Fibroblast of the conjunctiva (primary cell): ENCODE measurements at places on chromosomes 1 and 21.

DNA sequence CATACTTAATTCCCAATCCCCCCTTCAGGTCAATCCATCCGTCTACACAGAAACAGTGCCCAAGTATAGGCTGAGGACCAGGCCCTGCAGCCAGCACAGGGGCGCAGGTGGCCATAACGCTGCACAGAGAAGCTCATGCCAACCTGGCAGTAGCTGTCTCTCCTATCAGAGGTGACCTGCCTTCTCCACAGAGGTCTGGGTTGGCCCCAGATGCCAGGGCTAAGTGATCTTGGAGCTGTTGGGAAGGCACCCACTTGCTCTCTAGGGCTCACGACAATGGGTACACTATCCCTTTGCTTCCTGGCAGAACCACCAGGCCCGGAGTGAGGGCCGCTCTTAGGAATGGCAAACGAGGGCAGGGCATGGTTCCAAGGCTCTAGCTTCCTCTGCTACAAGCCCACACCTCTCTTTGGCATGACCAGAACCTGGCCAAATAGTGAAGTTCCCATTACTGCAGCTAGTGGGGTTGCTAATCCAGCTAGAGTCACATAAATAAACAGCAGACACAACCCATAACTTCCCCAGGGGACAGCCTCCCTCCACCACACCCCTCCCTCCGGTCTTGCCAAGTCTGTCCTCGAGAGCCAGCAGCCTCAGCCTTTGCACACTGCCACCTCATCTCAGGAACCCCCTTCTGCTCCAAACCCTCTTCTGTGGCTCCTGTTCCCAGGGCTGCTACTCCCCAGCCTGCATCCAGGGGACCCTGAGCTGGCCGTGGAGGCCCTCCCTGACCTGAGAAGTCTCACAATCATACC, 113.0 kb downstream of the GLIS1 start:
- peak; percentile 3 for DNase-seq

DNA sequence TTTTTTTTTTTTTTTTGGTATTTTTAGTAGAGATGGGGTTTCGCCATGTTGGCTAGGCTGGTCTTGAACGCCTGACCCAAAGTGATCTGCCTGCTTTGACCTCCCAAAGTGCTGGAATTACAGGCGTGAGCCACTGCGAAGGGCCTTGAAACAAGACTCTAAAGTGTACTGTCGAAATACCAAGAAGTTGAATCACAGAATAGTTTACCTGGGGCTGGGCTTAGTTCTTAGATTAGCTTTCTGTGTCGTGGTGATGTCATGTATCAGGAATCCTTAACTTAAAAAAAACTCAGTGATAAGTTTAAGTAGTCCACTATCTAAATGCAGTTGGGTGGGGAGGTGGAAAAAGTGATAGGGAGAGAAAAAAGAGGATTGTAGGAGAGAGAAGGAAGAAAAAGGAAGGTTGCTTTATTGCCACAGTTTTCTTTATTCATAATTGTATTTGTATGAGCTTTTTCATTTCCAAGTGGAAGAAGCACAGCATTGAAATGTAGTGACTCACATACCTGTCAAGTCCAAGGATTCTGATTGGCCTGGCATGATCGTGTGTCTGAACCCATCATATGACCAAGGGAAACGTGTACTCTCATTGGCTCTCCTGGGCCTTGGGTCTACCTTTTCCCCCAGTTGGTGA, 13.4 kb downstream of the ITSN1 start:
- peak; percentile 65 for DNase-seq

DNA sequence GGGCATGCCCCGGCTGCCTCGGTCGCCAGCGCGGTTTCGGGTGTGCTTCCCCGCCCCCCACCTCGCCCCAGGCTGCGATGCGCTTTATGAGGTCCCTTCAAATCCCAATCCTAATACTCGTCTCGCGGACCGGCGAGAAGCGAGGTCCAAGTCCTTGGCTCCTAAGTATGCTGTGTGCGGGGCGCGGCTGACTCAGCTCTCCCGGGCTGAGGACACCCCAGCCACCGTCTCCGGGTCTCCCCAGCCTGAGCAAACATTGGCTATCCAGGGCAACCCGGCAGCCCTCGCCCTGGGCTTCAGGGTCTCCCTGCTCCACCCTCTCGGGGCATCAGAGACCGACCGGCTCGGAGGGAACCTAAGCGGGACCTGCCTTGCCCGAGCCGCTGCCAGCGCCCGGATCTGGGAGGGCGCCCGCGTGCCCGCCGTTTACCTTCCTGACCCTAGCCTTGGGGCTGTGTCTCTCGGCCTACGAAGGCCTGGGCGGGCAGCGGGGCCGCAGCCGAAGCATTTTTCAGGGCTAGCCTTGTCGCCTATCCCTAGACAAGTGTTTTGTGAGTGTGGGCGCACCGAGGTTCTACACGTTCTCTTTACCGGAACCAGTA, 1.2 kb downstream of the ITPKB start:
- no peak for DNase-seq

DNA sequence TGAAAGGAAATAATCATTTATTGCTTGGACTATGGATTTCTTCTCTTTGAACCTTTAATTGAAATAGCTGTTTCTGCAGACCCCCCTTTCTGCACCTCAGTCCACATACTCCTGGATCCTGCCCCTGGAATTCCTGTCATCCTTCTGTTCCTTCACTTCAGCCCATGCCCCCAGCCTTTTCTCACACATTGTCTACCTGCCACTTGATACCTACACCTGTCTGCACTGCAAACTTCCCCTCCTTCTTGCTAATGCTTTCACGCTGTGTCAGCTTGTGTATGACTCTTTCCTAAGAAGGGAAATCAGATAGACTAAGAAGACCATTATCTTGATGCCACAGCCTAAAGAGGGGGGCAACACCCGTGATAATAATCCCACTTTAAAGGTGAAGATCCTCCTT, 80.3 kb upstream of the EXO1 start:
- no peak for DNase-seq

DNA sequence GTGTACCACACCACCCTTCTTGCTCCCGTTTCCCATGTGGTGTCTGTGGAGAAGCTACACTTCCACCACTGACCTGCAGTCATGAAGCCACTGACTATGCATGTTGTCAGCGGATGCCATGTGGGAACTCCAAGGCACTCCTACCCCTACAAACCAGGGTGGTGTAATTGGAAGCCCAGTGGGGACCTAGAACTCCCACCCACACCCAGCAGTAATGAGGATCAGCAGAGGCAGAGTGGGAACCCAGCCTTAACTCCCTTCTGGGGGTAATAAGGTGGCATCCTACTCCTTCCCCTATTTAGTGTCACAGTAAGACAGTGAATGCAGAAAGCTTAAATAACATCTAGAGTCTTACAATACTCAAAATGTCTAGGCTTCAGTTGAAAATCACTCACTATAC, 78.4 kb downstream of the SPATA46 start:
- DNase-seq, result no peak

- DNase-seq, result peak; percentile 48
Observed at GRCh38 chr1:55916481-55916880, 662.9 kb downstream of the PLPP3 start.

GRCh38 chr1:98384461-98385141, 276.9 kb upstream of the SNX7 start:
- DNase-seq, result no peak

DNA sequence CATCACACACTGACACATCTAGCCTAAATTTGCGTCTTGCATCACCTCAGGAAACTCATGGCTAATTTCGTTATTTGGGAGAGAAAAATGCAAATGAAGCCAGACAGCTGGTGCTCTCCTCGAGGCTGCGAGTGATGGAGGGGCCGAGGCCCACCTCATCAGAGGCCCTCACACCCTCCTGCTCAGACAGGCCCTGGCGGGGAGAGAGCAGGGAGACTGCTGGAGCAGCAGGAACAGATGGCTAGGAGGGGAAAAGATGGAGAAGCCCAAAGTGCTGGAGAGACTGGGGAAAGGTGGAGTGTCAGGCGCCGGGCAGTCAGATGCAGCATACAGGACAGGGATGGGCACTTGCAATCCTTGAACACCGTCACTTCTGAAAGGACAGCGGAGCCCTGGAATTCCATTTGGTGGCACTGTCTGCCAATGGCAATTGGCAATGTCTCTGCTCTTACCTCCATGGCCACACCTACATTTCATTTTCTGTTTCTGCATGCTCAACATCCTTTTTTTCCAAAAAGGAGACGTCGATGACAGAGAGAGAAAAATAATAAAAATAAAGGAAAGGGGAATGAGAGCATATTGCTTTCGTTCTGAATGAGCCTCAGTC, 286.2 kb downstream of the SPATA17 start:
- DNase-seq, result no peak

DNA sequence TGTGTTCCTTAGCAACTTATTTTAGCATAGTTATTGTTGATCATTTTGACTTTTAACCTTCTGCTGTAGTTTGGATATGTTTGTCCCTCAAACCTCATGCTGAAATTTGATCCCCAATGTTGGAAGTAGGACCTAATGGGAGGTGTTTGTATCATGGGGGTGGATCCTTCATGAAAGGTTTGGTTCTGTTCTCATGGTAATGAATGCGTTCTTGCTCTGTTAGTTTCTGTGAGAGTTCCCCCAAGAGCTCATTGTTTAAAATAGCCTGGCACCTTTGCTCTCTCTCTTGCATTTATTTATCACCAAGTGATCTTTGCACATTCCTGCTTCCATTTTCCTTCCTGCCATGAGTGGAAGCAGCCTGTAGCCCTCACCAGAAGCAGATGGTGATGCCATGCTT, 372.1 kb upstream of the VAMP3 start:
- no peak for DNase-seq

DNA sequence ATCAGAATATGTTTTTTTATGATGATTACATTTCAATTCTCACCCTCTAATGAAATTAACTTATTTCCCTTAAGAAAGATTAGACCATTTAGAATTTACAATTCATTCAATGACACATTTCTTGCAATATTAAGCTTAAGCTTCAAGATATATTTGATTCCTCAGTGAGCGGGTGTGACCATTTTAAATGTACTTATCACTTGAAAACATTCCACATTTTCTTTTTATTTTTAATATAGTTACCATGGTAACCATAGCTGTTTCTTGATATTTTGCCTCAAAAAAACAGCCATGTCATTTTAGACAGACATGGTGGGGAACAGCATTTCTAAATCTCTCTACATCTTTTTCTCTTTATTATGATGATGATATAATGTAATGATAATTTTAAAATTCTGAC, 1029.0 kb upstream of the B3GALT2 start:
- DNase-seq, result no peak

GRCh38 chr1:211947396-211948295, 87.7 kb downstream of the INTS7 start:
- DNase-seq, result no peak

- no peak for DNase-seq
Observed at GRCh38 chr21:29084372-29084771, 10.9 kb upstream of the CCT8 start.

- no peak for DNase-seq
Observed at GRCh38 chr21:37780991-37781983, 135.0 kb downstream of the KCNJ6 start.

DNA sequence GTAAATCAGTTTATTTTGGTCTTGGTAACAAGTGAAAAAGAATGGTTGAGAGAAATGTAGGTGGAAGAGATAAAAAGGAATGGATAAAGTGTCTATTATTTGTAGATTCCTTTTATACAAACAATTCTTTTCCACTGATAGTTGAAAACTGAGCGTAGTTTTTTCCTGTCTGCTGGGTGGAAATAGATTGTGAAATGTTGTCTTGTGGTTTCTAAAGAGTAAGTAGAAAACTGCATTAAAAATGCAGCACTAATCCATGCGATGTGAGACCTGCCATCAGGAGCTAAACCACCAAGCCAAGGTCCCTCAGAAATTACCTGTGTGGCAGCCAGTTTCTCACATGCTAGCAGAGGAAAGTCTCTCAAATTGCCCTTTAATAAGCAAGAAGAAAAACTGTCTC, 103.2 kb upstream of the SLC44A3 start:
- no peak for DNase-seq

- DNase-seq, result no peak
Observed at GRCh38 chr1:19330449-19331135, 18.5 kb downstream of the SLC66A1 start.

DNA sequence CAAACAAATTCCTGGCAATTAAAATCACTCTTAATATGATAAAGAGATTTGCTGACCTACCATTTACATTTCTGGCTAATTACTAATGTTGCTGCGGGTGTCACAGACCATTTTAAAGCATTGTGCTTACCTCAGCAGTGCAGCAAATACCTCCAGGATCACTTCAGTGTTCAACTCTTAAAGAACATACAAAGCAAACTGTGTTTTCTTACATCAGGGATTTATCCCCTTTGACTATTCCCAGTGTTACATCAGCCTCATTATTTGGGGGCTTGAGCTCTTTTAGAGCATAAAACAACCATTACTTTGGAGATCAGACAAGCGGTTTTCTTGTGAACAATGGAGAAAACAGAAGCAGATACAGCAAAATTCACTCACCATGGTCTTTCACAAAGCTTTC, 185.4 kb downstream of the LYPLAL1 start:
- DNase-seq, result no peak

DNA sequence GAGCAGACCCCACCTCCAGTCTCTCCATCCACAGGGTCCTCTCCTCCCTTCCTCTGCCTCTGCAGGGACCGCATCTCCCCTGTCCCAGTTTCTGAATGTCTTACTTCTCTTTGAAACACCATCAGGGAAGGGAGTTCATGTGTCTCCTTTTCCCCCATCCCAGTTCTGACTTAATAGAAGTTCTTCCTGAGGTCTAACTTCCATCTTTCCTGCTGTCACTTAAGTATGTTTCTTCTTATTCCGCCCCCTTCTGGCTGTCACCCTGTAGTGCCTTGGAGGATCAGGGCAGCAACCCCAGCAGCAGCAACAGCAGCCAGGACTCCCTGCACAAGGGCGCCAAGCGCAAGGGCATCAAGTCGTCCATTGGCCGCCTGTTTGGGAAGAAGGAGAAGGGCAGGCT, 29.3 kb downstream of the MYOG start:
- DNase-seq, result no peak

- no peak for DNase-seq
Observed at GRCh38 chr1:155990005-155990739, 11.8 kb upstream of the ARHGEF2 start.

GRCh38 chr1:11174261-11174942, 14.8 kb upstream of the ANGPTL7 start:
- DNase-seq, result no peak

GRCh38 chr1:183887826-183888819, 83.2 kb downstream of the RGL1 start:
- DNase-seq, result no peak

DNA sequence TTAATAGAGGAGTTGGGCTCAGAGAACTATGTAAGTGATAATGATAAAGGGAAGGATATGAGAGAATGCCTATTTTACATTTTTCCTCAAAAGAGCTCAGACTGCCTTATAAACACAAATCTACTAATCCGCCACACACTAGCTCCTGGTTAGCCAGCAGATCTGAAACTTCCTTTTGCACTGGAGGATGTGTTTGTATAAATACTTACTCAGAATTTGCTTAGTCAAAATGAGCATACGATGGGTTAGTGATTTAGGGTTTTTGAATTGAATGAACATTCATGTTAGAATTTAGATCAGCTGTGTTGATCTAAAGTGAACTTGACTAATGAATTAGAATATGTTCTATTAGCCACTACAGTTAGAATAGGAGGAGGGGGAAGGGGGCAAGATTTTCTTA, 9.1 kb upstream of the IER5 start:
- DNase-seq, result no peak

- peak; percentile 47 for DNase-seq
Observed at GRCh38 chr1:109490029-109490933, 3.6 kb upstream of the CYB561D1 start.

GRCh38 chr1:41860214-41860613, 58.5 kb downstream of the HIVEP3 start:
- no peak for DNase-seq

- no peak for DNase-seq
Observed at GRCh38 chr1:10530281-10530740, 55.6 kb downstream of the PEX14 start.
